ENCODE measurements at places on chromosomes 13 and 19. TPM values are rescaled to one million over a fixed set of nuclear protein-coding genes. Genes with fewer than 3 reads are reported as not detected.

DNA sequence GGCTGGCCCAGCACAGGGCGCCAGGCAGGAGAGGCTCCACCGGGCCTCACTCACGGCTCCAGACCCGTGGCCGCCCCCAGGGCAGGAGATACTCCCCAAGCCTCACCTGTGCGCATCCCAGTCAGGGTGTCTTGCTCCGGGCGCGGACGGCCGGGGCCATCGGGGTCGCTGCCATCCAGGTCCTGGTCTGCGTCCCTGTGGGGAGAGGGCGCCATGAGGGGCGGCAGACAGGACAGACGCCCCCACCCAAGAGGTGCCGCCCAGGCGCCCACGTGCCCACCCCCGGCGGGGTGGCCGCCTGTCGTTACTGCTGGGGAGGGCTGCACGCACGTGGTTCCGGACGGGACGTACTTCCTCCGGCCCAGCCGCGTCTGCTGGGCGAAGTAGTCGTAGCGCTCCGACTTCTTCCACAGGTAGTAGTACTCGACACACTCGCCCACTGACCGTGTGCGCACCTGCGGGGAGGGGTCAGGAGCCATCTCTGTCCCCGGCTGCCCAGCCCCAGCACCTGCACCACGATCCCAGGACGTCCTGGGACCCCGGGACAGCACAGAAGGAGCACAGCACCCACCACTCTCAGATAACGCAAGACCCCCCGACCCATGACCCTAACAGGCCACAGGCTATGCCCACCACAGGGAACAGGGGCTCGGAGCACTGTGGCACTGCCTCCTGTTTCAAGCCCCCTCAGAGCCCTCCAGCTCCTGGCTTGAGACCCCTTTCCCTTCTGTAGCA is 17.4 kb upstream of the PLPP2 start:
- DNase-seq, result no peak

- DNase-seq, result no peak
Observed at GRCh38 chr13:99911069-99911964, 60.2 kb downstream of the ZIC5 start.

Gene C19orf81
- polyA plus RNA-seq, result not detected

DNA sequence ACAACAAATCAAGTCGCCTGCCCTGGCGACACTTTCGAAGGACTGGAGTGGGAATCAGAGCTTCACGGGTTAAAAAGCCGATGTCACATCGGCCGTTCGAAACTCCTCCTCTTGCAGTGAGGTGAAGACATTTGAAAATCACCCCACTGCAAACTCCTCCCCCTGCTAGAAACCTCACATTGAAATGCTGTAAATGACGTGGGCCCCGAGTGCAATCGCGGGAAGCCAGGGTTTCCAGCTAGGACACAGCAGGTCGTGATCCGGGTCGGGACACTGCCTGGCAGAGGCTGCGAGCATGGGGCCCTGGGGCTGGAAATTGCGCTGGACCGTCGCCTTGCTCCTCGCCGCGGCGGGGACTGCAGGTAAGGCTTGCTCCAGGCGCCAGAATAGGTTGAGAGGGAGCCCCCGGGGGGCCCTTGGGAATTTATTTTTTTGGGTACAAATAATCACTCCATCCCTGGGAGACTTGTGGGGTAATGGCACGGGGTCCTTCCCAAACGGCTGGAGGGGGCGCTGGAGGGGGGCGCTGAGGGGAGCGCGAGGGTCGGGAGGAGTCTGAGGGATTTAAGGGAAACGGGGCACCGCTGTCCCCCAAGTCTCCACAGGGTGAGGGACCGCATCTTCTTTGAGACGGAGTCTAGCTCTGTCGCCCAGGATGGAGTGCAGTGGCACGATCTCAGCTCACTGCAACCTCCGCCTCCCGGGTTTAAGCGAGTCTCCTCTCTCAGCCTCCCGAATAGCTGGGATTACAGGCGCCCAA is at the start of gene LDLR:
TSS of gene LDLR (plus strand) at position 210 of the 760 bp plus-strand sequence. CDS start at position 296, 86 bp downstream.
- DNase-seq, result peak; percentile 99

GRCh38 chr19:18204394-18205199 is 755 bp upstream of the RAB3A start:
- DNase-seq, result no peak

DNA sequence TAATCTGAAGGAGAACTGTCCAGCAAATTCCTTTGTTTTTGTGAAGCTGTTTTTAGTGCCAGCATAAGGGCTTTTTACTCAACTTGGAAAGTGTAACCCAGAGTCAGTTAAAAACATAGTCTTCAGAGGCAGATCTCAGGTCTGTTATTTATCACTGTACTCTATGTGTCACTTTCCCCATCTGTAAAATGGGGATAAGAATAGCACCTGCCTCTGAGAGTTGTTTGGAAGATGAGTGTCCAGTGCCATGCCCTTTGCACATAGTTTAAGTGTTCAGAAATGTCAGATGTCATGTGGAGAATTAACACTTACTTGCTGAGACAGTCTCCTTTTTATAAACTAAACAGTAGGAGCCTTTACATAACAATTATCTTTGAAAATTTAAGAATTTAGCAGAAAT is 27.9 kb downstream of the USPL1 start:
- DNase-seq, result no peak

Gene SLITRK6
- 1.7 TPM for polyA plus RNA-seq

GRCh38 chr13:25210842-25211569 is 38.9 kb upstream of the AMER2 start:
- DNase-seq, result no peak

DNA sequence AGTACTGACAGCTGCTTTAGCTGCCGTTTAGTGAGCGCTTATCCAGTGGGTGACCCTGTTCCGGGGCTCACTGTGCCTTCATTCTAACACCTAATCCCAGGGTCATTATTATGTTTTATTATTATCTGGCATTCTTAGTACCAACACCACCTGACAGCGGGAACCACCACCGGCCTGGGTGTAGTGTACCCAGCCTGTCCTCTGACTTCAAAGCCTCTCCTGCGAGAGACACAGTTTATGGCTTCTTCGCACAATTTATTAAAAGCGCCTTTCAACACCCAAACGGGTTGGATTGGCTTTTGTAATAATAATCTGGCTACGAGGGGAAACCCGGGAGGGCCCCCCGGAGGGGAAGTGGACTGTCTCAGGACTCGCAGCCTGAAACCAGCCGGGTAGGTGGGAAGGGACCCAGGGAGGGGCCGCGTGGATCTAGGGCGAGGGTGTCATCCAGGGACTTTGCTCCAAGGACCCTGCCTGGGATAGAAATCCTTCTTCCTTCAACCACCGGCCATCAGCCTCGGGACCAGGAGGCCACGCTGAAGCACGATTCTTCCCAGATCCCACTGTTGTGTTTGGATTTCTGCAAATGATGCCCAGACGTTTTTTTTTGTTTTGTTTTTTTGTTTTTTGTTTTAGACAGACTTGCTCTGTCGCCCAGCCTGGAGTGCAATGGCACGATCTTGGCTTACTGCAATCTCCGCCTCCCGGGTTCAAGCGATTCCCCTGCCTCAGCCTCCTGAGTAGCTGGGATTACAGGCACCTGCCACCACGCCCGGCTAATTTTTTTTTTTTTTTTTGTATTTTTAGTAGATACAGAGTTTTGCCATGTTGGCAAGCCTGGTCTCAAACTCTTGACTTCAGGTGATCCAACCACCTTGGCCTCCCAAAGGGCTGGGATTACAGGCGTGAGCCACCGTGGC is 1.6 kb upstream of the ZBTB7A start:
- DNase-seq, result no peak

- DNase-seq, result peak; percentile 38
Observed at GRCh38 chr19:38617764-38618589, at the start of gene MAP4K1. TSS of gene MAP4K1 (minus strand) at chr19:38617953. CDS start at chr19:38617895, 58 bp downstream.

Gene ZNF836
- 2.5 TPM for polyA plus RNA-seq

- peak; percentile 51 for DNase-seq
Observed at GRCh38 chr19:3135961-3136683, at the start of gene GNA15. TSS of gene GNA15 (plus strand) at chr19:3136033. CDS start at chr19:3136451, 418 bp downstream.

Gene CYP2F1
- polyA plus RNA-seq, result not detected

DNA sequence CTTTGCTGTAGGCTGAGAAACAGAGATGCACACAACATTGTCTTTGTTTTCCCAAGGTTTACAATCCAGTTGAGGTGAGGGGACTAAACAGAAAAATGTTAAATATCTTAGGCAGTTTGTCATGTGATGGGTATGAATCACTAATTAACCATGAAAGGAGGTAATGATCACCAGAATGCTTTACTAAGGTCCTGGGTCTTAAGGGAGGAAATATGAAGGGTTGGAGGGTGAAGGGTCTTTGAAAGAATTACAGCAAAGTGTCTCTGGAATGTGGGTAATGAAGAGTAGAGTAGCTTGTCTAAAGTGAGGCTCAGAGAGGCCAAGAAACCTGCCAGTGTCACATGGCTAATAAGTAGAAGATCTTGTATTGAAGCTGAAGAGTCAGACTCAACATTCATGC is 19.0 kb downstream of the BIVM start:
- DNase-seq, result no peak

Gene MCEMP1
- not detected for polyA plus RNA-seq

Gene LRP3
- polyA plus RNA-seq, result 14.2 TPM

DNA sequence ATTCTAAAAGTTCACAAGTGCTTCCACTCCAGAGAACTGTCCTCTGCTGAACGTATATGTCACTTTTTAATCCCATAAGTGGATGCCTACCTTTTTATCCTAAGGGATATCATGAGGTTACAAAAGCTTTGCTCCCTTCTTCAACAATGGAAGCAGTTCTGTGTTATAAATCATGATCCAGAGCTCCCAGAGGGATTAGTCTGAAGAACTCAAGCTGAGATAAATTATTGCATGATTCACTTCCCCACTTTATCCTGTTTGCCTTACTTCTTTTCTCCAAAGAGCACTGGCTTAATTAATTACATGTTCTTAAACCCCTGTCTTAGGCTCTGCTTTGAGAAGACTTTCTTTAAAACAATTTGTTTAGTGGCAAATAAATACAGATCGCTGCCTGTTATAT is 246.7 kb downstream of the PCDH17 start:
- no peak for DNase-seq

GRCh38 chr13:62537593-62537992 is 1121.9 kb upstream of the PCDH20 start:
- no peak for DNase-seq

- DNase-seq, result no peak
Observed at GRCh38 chr13:37797631-37798030, 71.9 kb downstream of the TRPC4 start.

- no peak for DNase-seq
Observed at GRCh38 chr19:12790628-12791344, 500 bp upstream of the JUNB start.
